Stimulated activated CD4-positive, alpha-beta T cell treated with anti-CD3 and anti-CD28 coated beads, Interleukin-2, amount 100 ng/mL, for 4 hours (primary cell): ENCODE measurements at places on chromosomes 13 and 19.

DNA sequence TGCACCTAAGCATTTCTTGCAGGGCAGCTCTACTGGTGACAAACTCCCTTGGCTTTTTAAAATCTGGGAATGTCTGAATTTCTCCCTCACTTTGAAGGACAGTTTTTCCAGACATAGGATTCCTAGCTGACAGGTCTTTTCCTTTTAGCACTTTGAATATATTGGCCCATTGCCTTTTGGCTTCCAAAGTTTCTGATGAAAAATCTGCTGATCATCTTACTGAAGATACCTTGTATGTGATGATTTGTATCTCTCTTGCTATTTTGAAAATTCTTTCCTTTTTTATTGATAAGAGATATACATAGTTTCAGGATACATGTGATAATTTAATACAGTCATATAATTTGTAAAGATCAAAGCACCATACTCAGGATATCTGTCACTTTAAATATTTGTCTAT is 211.1 kb downstream of the ZIC5 start:
- no peak for DNase-seq

- DNase-seq: no peak
Observed at GRCh38 chr19:3369337-3370213, 3.2 kb downstream of the NFIC start.

DNA sequence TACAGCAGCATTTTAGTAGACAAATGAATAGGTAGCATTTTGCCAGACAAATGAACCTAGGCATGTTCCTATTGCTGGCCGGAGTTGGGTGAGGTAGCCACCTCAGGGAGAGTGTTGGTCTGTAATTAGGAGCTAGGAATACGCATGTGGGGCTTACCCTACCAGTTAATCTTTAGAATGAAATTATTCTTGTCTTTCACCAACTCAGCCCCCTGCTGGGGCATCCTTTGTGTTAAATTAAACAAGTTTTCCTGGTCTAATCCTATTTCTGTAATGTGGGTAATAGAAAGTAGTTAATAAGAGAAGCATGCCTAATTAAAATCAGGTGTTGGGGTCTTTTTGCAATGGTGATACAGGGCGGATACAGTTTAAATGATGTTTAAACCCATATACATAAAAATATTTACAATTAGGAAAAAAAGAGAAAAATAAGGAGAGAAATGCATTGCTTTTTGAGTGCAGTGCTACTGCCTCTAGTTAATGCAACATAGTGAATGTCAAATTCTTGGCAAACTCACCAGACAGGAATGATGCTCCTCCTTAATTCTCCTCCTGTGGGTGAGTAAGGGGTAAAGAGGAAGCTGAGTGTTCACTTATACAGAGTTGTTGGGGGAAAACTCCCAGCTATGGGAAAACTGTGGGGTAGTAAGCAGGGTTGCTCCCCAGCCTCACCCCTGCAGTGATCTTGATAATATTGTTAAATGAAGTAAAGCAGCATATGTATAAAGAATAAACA is 276.4 kb upstream of the EDNRB start:
- no peak for DNase-seq

DNA sequence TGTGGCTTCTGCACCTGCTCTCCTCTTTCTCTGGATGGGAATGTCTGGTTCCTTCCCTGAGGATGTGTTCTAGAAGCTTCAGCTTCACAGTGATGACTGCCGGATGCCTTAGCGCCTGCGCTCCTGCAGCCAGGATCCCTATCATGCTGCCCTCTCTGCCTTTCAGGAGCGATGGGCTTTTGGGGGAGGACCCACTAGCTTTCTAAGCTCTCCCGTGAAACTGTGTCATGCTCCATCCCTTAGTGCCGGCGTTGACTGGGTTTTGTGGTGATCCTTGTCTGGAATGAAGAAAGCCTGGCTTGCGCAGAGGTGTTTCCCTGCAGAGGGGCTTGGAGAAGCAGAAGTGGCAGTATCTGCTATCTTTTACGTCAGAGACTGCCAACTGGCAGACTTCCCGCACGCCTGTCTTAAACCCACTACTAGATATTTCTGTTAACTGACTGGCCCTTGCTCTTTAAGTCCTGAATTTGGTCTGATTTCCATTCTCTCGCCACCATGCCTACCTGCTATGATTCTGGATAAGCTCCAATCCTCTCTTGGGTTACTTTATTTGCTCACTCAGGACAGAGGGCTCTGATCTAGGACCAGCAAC is 3.8 kb upstream of the KMT2B start:
- DNase-seq: no peak

- DNase-seq: no peak
Observed at GRCh38 chr19:13861392-13861713, 15.6 kb upstream of the NANOS3 start.

GRCh38 chr19:19010551-19010950 is 22.8 kb downstream of the SUGP2 start:
- DNase-seq: no peak

GRCh38 chr13:20392530-20392929 is 133.1 kb downstream of the CRYL1 start:
- DNase-seq: no peak

GRCh38 chr13:60090574-60090973 is 73.2 kb downstream of the DIAPH3 start:
- no peak for DNase-seq

DNA sequence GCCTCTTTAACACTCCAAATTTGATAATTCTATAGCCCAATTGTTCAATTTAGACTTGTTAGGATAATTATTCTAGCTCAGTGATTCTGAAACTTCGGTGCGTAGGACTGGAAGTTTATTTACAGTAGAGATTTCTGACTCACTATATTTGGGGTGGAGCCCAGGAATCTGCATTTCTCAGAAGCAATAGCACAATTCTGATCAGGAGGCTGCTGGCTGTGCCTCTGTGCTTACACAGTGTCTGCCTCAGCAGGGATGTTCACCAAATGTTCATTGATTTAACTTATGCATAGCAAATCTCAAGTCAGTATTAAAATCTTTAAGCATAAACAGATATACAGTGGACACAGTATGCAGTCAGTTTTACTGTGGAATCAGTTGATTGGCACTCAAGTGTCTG is 45.8 kb downstream of the ATP8A2 start:
- no peak for DNase-seq

DNA sequence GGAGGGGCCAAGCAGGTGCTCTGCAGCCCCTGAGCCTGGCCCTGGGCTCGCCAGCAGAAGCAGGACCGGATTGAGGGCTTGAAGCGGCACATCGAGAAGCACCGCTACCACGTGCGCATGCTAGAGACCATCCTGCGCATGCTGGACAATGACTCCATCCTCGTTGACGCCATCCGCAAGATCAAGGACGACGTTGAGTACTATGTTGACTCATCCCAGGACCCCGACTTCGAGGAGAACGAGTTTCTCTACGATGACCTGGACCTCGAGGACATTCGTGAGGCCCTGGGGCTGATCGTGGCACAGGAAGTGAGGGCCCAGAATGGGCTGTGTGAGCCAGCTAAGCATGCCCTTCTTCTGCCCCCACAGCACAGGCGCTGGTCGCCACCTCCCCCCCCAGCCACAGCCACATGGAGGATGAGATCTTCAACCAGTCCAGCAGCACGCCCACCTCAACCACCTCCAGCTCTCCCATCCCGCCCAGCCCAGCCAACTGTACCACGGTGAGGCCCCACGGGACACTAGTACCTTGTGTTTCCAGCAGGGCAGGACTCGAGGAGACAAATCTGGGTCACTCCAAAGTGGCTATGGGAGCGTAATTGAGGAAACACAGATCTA is 8.1 kb downstream of the CNOT3 start:
- no peak for DNase-seq

GRCh38 chr19:1938071-1938470 is 2.9 kb upstream of the CSNK1G2 start:
- DNase-seq: no peak

DNA sequence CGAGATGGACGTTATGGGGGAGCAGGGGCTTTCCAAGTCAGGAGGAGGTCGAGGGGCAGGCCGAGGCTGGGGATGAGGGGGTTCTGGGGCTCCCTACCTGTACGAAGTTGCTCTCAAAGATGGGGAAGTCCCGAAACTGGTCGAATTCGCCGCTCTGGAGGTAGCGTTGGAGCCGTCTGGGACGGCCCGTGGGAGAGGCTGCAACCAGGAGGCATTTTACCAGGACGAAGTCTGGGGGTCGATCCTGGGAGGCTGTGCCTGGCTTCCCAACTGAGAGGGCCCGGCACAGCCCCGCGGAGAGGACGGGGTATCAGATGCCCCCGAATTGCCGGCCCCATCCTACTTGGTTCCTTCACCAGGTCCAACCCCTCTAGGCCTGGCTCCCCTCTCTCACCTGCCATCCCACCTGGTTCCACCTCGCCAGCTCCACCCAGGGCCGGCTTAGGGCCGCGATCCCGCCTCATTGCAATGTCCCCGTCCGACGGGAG is 527 bp upstream of the EMC10 start:
- DNase-seq: no peak

GRCh38 chr19:17554968-17555479 is 425 bp upstream of the COLGALT1 start:
- DNase-seq: no peak

DNA sequence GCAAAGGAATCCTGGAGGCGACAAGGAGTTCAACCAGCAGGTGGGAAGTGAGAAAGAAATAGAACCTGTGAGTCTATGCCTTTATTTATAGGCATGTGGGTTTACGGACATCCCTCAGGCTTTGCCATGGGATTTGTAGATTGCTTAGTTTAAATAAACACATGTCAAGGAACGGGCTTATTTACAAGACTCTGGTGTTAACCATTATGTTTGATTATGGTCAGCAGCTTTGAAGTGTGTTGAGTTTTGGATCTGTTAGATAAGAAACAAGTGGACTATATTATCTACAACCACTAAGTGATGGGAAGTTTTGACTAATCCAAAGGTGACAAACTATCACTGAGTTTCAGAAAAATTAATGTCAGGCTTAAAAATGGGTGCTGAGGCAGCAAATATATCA is 143.2 kb downstream of the SLITRK5 start:
- no peak for DNase-seq

DNA sequence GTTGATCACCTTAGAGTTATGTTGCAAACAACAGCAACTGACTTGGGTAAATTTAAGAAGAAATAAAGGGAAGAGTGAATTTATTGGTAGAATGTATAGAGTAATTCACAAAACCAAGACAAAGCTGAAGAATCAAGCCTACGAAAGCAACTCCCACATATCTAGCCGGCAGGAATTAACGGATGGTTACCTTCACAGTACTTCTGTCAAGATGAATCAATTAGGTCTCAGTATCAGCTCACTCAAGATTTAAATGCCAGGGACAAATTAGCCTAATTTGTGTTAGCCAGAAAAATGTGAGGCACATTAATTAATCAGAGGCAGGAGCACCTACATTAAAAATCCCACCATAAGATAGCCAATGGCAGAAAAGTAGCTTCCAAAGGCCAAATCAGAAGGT is 10.7 kb downstream of the KPNA3 start:
- no peak for DNase-seq

- no peak for DNase-seq
Observed at GRCh38 chr19:28889941-28890670, 322.8 kb downstream of the UQCRFS1 start.
